ENCODE measurements at places on chromosomes 3 and 15.

DNA sequence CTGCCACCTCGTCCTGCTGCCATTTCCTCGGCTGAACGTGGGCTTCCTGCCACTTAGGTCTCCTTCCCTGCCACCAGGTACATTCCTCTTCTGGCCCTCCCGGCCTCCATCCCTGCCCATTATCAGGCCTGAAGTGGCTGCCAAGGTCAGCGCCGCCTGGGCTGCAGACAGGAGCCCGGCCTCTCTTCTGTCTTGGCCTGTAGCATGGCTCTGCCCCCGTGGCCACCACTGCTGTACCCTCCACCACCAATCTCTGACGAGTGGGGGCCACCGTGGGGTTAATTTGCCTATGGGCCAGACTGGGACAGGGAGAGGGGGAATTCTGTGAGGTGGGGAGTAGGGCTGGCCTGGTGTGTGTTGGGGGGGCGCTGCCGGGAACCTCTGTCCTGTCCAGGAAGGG lies 2.0 kb upstream of the BAHD1 start:
- DNase-seq: no peak

DNA sequence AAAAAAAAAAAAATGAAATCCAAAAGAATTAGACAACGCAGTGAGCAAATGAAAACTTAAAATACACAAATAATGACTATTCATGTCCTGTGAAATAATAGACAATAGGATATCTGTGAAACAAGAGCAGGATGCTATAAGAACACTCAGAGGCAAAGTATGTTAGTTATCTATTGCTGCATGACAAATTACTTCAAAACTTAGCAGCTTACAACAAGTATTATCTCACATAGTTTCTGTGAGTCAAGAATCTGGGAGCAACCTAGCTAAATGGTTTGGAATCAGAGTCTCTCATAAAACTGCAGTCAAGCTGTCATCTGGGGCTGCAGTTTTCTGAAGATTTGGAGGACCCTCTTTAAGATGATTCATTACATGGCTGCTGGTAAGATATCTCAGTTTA lies 36.5 kb upstream of the ZMAT3 start:
- no peak for DNase-seq

- DNase-seq: no peak
Observed at GRCh38 chr3:110940055-110940454, 131.6 kb upstream of the NECTIN3 start.

GRCh38 chr3:96755519-96755918 lies 58.9 kb upstream of the EPHA6 start:
- no peak for DNase-seq

DNA sequence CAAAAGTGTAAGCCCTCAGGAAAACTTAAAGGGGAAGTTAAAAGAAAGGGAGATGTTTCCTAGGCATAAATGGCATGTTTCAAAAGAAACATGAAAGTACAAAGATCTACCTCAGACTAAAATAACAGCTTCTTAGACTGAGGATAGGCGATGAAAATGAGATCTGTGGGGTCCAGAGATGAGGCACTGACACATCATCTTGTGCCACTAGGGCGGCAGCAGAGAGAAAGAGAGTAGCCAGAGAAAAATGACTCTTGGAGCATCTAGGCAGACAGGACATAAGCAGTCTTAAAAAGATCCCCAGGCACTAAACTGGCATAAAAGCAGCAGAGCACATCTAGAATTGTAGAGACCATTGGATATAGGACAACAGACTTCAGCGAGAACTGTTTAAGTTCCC lies 42.5 kb upstream of the RFX7 start:
- DNase-seq: no peak

DNA sequence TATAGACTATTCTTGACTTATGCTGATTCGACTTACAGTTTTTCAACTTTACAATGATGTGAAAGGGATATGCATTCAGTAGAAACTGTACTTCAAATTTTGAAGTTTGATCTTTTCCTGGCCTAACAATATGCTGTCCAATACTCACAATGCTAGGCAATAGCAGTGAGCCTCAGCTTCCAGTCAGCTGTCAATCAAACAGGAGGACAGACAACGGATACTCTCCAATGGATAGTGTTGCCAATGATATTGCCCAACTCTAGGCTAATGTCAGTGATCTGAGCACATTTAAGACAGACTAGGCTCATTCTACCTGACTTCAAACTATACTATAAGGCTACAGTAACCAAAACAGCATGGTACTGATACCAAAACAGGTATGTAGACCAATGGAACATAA lies 55.0 kb upstream of the ZNF280D start:
- DNase-seq: no peak

DNA sequence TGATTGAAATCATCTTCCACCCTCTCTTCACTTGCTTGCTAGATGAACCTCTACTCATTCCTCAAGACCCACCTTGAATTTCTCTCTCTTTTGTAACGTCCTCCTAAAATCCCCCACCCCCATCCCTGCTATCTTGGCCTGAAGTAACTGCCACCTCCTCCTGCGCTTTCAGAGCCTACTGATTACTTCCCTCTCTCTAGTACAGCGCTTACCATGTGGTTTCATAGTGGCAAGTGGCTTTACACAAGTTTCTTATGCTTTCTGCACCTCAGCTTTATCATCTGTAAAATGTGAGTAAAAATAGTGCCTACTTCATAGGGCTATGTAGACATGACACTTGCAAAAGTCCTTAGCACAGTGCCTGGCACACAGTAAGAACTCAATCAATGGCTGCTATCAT lies 28.7 kb upstream of the DAZL start:
- no peak for DNase-seq

GRCh38 chr15:37109872-37110572 lies 9.7 kb upstream of the MEIS2 start:
- DNase-seq: no peak

GRCh38 chr3:159280386-159281191 lies 478.7 kb downstream of the MFSD1 start:
- DNase-seq: no peak

DNA sequence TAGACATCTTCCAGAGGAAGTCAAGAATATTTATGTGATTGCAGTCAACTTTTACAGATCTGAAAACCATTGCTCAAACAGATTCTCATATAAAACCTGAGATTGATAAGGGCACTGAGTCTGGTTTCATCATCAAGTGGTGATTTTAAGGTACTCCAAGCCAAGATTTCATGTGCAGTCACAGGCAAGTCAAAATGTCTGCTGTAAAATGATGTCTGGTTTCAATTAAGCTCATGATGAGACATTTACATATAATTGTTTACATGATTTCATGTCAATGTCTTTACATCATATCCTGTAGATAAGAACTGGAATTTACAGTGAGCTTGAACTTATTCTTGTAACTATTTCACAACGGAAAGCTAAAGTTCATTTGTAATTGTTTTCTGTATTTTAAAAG lies 1215.5 kb downstream of the ROBO2 start:
- DNase-seq: no peak

- DNase-seq: no peak
Observed at GRCh38 chr3:73098026-73098425, 36.6 kb downstream of the EBLN2 start.

- no peak for DNase-seq
Observed at GRCh38 chr15:29403772-29404171, 134.2 kb upstream of the NSMCE3 start.

DNA sequence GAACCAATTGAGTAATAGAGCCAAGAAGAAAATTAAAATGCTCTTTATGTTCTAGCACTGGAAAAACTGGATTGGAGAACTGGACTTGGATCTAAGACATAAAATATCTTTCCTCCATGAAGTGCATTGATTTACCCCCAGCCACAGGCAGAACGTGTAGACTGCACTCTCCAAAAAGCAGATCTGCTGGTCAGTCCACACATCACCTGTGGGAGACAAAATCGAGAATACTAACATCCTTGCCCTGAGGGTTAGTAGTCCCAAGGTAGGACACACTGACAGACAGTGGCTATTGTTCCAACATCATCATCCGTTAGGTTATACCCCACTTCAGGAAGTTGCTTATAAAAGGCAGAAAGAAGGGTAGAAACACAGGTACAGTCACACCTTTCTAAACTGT lies 257.1 kb upstream of the STT3B start:
- DNase-seq: no peak

DNA sequence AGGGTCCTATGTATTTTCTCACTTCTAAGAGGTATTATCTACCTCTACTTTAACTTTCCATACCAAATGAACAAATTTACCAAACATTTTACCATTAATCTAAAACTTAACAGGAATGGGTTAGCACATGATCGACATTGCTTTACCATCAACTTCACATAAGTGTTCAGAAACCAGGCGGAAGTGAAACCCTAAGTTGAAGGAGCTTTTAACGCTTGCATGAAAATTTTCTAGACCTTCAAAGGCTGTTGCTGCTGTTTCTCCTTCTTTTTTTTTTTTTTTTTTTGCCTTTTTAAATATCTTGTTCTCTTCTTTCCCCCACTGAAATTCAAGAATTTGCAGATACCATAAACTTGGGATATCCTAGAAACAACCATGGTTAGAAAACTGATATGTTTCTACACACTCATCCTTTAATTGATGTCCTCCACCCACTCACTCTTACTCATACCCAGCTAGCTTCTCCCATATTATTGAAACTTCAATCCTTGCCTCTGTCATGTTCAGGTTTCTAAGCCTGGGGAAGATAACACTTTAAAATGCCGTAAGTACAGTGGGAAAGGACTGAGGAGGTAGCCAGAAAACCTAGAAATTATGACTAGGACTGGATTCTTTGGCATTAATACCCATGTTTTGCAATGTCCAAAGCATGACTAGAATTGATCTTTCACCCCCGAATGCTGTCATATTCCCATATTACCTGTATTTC lies 24.7 kb downstream of the MYO5A start:
- no peak for DNase-seq

DNA sequence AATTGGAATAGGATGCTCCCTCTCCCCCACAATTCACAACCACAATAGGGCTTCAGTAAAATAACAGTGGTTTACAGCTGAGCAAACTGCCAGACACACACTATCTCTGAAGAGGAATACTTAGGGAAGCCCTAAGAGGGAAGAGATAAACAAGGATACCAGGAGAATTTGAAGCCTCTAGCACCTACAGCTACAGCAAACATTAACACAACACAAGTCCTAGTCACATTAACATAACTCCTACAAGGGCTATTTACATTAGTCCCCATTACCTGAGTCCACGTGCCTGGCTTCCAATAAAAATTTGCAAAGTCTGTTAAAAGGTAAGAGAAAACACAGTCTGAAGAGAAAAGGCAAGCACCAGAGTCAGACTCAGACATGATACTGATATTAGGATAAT lies 346.9 kb upstream of the CDIN1 start:
- DNase-seq: no peak

DNA sequence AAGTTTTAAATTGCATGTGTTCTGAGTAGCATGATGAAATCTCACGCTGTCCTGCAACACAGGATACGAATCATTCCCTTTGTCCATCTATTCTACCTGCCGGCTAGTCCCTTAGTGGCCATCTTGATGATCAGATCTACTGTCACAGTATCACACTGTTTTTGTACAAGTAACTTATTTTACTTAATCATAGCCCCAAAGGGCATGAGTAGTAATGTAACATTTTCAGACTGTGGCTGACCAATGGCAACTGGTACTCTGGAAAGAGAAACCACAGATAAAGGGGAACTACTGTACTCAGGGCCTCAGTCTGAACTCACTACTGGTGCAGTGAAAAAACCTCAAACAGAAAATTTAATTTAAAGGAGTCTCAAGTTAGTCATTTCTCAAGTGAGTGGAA lies 127.3 kb upstream of the MRPL3 start:
- DNase-seq: no peak

- no peak for DNase-seq
Observed at GRCh38 chr15:93500155-93500554, 411.1 kb upstream of the RGMA start.

DNA sequence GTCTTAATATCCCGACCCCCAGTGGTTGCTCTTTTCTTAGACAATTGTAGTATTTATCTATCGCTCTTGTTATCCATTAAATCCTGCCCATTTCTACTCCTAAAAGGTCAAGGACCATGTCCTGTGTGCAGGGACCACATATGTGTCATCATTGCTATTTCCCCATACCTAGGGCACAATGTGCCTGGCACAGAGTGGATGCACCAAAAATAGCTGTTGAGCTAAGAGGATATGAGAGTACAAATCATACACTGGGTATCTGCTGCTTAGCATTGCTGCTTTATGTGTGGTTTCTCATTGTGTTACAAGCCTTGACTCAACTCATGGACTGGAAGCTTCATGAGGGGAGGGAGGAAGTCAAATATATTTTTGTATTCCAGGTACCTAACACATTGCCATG lies 3.4 kb upstream of the MITF start:
- no peak for DNase-seq

DNA sequence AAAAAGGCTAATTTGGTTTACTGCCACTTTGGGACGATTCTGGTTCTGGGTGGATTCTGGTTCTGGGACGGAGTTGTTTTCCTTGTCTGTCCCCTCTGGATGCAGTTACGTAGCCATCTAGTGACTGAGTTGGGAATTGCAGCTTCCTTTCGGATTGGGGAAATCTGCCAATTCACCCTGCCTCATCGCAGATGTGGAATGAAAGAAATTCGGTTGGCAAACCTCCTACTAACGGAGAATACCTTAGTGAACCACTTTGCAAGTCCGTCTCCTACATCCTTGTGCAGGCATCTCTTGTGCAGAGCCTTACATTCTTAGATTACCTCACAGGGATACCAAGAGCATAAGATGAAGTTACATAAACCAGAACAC lies 31.5 kb upstream of the AP4E1 start:
- DNase-seq: peak; percentile 63

- no peak for DNase-seq
Observed at GRCh38 chr15:92294759-92295158, 98.9 kb upstream of the ST8SIA2 start.

- no peak for DNase-seq
Observed at GRCh38 chr3:69776920-69777581, 37.8 kb downstream of the MITF start.

- no peak for DNase-seq
Observed at GRCh38 chr15:96037584-96037983, 292.9 kb upstream of the NR2F2 start.

DNA sequence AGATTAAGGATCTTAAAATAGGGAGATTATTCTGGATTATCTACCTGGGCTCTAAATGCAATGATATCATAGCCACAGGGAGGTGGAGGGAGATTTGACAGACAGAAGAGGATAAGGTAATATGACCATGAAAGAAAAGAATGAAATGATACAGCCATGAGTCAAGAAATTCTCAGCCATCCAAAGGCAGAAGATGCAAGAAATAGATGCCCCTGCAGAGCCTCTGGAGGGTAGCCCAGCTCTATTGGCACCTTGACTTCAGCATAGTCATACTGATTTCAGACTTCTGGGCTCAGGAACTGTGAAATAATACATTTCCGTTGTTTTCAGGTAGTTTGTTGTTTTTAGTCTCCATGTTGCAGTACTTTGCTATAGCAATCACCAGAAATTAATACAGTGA lies 31.9 kb upstream of the FOXB1 start:
- no peak for DNase-seq
